ENCODE measurements at places on chromosomes 7 and 10.

GRCh38 chr10:9342885-9343570 is 1288.5 kb downstream of the GATA3 start:
- peak; percentile 13 for DNase-seq

DNA sequence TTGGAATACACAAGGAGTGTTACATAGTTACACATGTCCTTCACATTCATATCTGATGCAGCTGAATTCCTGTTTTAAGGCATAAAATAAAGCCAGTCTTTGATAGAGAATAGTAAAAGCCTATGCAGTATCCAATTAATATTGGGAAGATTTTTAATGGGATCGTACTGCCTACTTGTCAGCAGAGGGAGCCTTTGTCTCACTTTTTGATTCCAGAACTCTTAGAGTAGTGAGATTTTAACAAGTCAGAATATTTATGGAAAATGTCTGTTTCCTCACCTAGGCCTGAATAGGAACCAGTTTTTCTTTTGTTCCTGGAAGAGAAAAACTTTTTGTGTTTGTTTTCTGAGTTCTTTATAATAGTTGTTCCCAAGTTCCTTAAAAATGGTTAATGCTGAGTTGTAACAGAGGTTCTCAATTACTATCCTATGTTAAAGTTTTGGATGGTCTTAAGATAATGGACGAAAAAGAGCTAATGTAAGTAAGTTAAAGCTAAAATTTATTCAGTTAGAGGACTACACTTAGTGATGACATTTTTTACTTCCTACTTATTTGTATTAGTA is 114.0 kb downstream of the BBS9 start:
- peak; percentile 11 for DNase-seq

- no peak for DNase-seq
These were observed 82.1 kb downstream of the PDGFA start for GRCh38 chr7:437329-438251.

- DNase-seq, result no peak
These were observed 16.3 kb downstream of the ZMIZ1 start for GRCh38 chr10:79084972-79085597.

DNA sequence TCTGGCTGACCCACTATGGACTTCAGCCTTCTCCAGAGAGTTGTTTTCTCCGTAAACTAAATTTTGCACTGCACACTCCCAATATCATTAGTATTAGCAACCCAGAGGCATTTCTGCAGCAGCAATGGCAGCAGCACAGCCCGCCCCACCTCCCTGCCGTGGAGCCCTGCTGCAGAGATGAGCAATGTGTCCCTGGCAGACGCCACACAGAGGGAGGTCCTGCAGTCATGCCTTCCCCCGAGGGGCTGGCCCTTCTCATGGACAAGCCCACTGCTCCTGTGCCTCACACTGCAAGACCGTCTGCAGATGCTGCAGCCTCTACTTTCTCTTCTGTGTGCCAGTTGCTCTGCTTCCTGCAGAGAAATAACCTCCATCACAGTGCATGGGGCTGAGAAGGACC is 393.4 kb upstream of the MKI67 start:
- no peak for DNase-seq

- no peak for DNase-seq
These were observed 131.6 kb upstream of the EFCAB10 start for GRCh38 chr7:105712877-105713276.

DNA sequence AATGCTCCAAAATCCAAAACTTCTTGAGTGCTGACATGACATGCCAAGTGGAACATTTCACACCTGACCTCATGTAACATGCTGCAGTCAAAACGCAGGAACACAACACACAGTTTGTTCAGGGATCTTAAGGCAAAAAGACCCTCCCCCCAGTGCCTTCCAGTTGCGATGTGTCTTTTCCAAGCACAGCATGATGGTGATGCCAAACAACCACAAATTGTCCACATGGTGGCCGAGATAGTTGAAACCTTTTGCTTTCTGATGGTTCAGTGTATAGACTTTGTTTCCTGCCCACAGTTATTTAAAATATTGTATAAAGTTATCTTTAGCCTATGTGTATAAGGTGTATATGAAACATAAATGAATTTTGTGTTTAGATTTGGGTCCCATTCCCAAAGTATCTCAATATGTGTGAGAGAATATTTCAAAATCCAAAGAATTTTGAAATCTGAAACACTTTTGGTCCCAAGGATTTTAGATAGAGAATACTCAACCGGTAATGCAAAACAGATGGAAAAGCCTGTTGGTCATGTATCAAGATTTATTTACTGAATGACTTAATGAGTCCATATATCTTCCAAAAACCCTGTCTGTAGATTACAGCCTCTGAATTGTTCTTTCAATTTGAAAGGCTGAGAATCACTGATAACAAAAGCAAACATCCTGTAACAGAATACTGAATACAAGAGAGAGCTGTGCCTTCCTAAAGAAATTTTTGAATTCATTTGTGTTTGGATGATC is 93.4 kb upstream of the OIT3 start:
- DNase-seq, result no peak

DNA sequence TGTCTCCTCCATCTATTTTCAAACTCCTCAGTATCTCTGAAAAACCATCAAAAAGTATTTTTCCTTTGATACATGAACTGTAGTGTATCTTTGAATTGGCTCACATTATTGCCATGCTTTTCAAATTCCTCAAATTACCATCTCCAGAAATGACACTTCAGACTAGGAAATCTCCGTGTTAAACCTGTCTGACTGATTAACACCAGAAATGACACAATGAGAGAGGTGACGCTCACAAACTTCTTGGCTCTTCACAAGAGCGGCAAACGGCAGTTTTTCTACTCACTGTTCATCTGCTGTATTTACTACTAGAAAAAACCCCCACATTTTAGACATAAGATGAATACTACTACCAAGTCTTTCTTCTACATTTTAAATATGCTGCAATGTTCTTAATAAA is 56.6 kb downstream of the MKX start:
- DNase-seq, result no peak

DNA sequence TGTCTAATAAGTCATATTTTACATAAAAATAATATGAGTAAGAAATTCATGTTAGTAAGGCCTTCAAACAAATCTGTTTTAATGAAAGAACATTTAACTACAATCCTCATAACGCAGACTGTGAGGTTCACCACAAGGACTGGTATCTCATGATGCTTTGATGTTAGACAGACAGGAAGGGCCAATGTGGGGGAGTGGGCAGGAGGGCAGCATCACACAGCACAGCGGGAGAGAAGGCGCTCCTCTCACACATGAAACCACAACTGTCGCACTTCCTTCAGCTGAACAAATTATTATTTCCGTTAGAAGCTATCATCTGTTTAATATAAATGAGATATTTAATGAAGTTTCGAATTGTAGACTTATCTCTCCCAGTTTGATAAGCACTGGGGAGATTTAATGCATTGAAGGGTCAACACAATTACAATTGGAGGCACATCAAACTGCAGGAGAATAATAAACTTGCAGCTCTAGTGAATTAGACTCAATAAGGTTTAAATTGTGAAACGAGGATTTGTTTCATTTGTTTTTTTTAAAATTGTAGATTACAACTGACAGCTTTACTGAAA is 466.1 kb downstream of the PARD3 start:
- no peak for DNase-seq

- DNase-seq, result no peak
These were observed 304.7 kb downstream of the BICC1 start for GRCh38 chr10:58817201-58817846.

- no peak for DNase-seq
These were observed 1.6 kb downstream of the TAC1 start for GRCh38 chr7:97733276-97734161.

DNA sequence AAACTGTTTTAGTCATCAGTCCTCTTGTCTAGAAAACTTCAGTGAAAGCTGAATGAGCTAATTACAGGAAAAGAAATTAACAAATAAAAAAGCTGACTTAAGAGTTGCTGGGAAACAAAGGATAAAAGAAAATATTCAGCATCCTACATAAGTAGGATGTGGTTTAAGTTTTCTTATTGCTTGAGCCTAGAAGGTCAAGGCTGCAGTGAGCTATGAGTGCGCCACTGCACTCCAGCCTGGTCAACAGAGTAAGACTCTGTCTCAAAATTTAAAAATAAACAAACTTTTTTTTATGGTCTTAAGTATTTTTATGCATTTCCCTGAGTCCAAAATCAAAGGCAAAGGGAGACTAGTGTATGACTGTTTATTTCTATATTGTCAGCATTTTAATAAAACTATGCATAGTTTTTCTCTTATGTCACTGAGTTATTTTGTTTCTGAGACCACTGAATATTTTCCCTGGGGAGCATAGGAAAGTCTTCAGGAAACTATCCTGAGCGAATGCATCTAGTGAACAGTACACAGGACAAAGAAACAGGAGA is 40.0 kb upstream of the LRRN3 start:
- DNase-seq, result no peak

- peak; percentile 12 for DNase-seq
These were observed 39.5 kb downstream of the AGK start for GRCh38 chr7:141590666-141591065.

GRCh38 chr10:4947039-4947634 is 16.1 kb upstream of the AKR1C1 start:
- DNase-seq, result no peak

- no peak for DNase-seq
These were observed 61.2 kb upstream of the VIPR2 start for GRCh38 chr7:159205833-159206232.

DNA sequence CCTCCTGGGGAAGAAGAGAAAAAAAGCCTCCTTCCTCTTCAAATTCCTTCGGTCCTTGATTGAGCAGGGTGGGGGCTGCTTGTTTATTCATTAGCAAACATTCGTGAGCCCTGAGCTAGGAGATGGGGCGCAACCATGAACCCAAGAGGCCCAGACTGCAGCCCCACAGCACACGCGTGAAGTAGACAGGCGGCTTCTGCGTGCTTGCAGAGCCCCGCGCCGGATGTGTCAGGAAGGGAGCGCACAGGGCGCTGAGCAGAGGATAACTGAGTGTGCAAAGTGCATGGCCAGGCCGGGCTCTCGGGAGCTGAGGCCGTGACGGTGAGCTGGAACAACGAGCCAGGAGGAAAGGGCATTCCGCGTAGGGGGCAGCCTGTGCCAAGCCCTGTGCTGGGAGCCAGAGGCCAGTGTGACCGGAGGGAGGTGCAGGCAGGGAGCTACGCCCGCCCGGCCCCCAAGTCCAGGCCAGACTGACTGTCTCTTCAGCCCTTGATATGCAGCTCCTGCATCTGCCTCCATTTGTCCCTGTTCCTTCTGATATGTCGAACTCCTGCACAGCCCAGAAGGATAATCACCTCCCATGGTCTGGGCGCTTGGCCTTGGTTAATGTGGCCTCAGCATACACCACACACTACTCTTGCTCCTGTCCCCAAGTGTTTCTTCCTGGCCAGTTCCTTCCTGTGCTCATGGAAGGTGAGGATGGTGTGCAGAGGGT is 4.6 kb downstream of the FOXL3 start:
- no peak for DNase-seq

- no peak for DNase-seq
These were observed 48.3 kb downstream of the TMEM270 start for GRCh38 chr7:73909051-73909941.

DNA sequence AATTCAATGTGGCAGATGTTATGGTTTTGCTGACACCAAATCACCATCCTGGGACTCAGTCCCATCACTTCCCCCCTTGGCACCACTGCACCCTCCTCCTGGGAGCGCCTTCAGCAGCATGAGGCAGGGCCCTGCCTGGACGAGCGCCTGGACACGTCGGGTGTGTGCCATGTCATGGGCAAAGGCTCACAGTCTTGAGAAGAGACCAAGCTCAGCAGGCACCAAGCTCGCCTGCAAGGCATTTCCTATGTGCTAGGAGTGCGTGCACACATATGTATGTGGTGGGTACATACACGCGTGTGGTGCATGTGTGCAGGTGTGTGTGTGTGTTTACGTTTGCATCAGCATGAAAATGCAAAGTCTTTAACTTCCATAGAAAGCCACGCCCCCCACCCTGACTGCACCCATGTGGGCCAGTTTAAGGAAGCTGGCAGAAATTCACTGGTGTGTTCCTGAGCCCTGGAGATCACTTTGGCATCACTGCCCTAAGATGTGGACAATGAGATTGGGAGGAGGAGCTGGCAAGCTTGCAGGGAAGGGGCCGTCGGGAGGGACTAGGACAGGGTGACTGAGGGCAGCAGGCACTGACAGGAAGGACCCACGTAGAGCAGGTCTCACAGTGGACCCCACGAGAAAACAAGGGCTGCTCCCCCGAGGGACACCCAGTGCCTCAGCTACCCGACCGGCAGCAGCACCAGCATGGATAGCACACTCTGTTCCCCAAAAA is 169.9 kb upstream of the PPP2R2D start:
- DNase-seq, result no peak

- peak; percentile 69 for DNase-seq
These were observed 46.0 kb upstream of the CDK1 start for GRCh38 chr10:60732198-60732806.

GRCh38 chr7:92621561-92622023 is 31.4 kb upstream of the FAM133B start:
- no peak for DNase-seq

GRCh38 chr10:98396096-98397063 is 18.6 kb downstream of the PYROXD2 start:
- DNase-seq, result no peak

DNA sequence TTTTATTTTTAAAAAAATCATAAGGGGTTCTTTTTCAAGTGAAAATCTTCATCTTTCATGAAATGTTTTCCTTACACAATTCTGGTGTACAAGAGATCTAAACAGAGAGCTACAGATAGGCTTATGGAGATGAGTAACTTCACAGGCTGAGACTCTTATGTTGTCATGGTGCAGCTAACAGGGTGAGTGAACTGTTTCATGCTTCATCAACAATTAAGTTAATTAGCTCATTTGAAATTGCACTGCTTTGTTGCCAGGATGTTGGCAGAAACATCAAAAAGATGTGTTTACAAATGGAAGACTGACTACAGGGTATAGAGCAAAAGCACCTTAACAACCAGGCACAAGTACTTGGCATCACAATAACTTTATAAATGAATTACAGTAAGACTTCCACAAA is 230.8 kb downstream of the FOXP2 start:
- DNase-seq, result no peak

GRCh38 chr10:23351926-23352519 is 7.4 kb upstream of the C10orf67 start:
- no peak for DNase-seq

DNA sequence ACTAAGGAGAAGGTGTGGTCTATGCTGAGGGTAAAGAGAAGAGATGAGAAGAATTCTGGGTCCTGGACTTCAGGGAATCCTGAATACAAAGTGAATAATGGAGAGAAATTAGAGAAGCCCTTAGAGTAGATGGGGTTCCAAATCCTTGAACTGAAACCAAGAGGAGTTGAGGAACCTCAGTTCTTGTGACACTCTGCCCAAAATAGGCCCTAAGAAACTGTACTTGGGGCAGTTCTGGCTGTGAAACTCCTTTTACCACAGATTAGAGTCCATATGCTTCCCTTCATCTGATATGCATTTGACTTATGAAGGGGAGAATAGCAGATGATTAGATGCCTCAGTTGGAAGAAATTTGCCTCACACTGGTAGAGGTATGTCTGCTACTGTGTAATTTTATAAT is 19.0 kb downstream of the TES start:
- DNase-seq, result no peak

GRCh38 chr10:49645871-49646870 is 32.3 kb downstream of the CHAT start:
- no peak for DNase-seq

GRCh38 chr7:149870701-149871483 is 2.9 kb upstream of the ATP6V0E2 start:
- no peak for DNase-seq

GRCh38 chr7:135978624-135979023 is 1.5 kb upstream of the MTPN start:
- DNase-seq, result no peak

All from CD4-positive, alpha-beta T cell treated with Interleukin-21 for 1 hour (primary cell).